ENCODE measurements at places on chromosomes 16 and 17. TPM values are rescaled to one million over a fixed set of nuclear protein-coding genes. Genes with fewer than 3 reads are reported as not detected.
A peak's percentile ranks its signal among the peaks of the same experiment; 100 is the strongest.

DNA sequence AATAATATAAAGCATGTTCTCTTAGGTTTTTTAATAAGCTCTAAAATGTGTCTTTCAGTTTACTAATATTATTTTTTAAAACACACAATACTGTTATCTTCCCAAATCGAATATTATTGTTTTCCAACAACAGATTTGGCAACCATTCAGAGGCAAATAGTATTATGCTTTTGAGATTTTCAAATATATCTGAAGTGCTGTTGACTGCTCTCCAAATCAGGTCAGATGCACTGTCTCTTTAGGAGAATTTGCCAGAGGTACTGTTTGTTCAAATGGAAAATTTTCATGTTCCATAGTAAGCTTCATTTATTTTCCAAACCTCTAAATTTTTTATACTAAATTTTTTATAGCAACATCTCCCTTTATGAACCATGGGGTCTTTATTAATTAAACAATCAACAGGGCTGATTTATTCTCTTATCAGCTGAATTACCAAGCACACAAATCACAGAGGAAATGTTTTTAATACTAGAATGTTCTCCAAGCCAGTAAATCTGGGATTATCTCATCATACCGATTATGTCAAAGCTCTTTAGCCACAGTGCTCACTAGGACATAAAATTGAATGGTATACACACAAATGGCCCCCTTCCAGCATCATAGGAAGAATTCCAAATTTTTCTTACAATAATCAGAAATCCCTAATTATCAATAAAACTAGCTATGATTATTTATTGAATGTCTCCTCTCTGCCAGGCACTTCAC lies 108.8 kb upstream of the HLF start:
- DNase-seq = no peak

The GPR179 gene
- not detected for total RNA-seq

DNA sequence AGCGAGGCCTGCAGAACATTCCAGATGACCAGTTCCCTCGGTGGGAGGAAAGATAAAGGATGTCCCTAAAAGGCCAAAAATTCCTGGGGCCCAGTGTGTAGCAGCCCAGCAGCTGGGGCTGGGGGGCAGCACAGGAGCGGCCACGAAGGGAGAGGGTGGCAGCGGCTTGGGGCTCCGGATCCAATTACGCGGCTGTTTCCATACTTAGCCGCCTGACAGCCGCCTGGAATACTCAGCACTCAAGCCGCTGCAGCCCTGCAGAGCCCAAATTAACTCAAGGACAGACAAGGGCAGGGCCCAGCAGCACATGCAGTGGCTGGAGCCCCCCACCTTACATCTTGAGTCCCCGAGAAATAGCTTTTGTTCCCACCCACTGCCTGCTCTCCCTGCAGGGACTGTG lies 1.3 kb downstream of the SRL start:
- no peak for DNase-seq

The SLC38A7 gene
- total RNA-seq = 9.5 TPM

The RNF112 gene
- not detected for total RNA-seq

GRCh38 chr16:79452671-79453070 lies 147.9 kb downstream of the MAF start:
- DNase-seq = no peak

The CLEC3A gene
- total RNA-seq = not detected

GRCh38 chr17:72417627-72418026 lies 296.8 kb downstream of the SOX9 start:
- DNase-seq = no peak

The OR4D1 gene
- total RNA-seq = not detected

GRCh38 chr17:41738077-41738800 lies 3.8 kb upstream of the HAP1 start:
- DNase-seq = no peak

DNA sequence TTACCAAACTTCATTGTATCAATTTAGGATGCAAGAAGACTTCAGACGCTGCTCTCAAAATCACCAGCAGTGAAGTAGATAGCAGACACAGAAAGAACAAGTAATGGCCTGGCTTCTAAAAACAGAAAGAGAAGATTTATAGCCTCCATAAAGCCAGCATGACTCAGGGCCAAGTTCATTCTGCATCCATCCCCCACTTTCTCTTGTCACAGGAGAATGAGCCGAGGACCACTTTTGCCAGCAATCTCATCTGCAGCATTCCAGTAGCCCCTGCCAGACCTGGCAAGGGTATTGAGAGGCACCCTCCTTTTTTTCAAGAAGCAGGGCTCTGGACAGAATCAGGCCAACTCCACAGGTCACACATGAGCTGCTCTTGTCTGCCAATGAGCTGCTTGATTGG lies 355.4 kb upstream of the SOX9 start:
- DNase-seq = no peak

DNA sequence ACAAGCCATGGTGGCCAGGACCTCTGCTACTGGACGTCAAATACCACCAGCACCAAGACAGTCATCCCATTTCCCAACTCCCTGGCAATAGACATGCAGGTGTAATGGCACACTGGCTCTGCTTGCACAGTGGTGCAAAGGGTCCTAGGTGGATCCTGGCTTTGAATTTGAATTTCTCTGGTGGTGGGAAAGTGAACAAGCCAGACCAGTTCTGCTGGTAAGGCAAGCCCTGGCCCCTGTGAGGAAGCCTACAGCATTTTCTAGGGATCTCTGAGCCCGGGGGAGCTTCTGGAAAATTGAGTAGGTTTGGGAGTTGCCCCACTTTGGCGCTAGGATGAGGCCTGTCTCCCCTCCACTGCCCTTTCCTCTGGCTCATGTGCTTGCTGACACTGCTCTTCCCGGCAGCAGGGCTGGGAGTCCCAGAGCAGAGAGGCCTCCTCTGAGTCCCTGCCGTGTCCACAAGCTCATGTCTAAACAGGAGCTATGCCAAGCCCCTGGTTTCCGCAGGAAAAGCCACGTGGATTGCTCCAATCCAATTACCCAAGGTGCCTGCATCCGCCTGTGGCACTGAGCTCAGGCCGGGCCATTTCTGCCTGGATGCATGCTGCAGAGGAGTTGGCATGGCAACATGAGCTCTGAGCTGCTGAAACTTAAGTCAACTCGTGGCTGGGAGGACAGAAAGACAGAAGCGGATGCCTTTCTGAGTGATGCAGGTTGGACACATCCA lies 67.0 kb downstream of the PRMT7 start:
- DNase-seq = no peak

GRCh38 chr17:8728971-8729370 lies 15.7 kb downstream of the CCDC42 start:
- no peak for DNase-seq

DNA sequence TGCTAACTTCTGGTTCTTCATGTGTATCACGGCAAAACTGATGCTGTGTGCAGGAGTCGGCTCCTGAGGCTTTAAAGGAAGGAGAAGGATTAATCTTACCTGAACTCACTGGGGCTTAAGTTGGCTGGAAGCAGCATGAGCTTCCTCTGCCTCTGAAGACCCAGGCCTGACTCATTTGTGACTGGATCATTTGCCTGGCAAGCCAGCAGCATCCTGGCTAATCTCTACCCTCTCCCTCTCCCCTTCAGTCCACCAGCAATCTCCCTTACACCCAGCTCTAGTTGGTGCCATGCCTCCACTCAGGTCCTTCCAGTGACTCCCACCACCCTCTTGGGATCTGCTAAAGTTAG lies 150.3 kb downstream of the IRX3 start:
- no peak for DNase-seq

DNA sequence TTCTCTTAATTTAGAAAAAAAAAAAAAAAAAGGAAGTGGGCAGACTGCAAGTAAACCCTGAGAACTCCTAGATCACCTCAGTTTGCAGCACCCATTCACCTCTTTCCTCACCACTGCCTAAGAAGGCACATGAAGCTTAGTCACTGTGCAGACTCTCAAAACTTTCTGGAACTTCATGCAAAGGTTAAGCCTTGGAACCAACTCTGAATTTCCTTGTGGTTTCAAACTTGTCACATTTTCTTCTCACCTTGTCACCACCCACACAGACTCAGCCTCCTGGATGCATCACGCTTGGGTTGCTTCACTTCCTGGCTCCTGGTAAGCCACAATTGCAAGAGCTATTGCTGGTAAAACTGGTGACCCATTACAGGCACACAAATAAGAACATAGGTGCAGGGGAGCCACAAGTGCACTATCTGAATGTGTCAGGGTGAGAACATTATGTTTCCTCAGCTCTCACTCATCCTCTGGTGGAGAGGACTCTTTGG lies 15.0 kb upstream of the CPD start:
- DNase-seq = peak; percentile 100

- no peak for DNase-seq
Measured at GRCh38 chr16:31093132-31093703, 1.4 kb downstream of the VKORC1 start.

DNA sequence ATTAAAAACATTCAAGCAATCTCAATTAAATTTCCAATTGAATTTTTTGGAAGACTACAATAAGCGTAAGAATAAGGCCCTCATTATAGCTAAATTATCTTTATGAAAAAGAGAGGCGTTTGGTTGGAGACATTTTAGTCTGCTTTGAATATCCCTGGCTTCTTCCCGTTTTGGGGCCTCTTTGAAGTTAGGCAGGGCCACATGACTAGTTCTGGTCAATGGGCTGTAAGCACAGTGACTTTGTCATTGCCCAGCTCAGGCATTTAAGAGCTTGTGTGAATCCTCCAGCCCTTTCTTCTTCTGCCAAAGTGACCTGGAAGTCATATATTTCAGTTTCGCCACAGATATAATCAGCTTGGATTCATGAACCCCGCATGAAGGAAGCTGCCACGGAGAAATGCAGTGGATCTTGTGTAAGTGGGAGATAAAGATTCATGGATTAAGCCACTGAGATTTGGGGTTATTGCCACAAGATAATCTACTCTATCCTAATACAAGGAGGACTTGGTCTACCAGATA lies 21.7 kb upstream of the UBTF start:
- DNase-seq = no peak

DNA sequence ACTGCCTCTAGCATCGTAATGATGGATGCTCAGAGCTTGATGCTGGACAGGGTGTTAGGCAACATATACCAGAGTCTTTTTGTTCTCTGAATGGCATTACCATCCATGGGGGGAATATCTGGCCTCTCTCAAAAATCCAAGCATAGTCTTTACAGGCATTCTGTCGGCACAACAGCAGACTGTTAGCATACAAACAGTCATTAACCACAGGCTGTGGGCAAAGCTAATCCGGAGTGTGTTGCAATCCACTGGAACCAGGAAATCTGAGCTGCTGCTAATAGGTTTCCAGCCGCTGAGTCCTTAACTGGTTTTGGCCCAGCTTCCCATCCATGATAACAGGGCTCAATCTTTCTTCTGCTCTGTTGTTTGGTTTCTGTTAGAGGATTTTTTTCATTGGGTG lies 371.9 kb downstream of the HS3ST3B1 start:
- DNase-seq = no peak

GRCh38 chr17:80842456-80843013 lies 149.1 kb upstream of the CHMP6 start:
- no peak for DNase-seq

The TNS4 gene
- total RNA-seq = not detected

The MAP2K6 gene
- total RNA-seq = 1.8 TPM

GRCh38 chr17:74782571-74782970 lies 6.4 kb upstream of the NAT9 start:
- no peak for DNase-seq

The EXOSC6 gene
- total RNA-seq = 28.9 TPM

DNA sequence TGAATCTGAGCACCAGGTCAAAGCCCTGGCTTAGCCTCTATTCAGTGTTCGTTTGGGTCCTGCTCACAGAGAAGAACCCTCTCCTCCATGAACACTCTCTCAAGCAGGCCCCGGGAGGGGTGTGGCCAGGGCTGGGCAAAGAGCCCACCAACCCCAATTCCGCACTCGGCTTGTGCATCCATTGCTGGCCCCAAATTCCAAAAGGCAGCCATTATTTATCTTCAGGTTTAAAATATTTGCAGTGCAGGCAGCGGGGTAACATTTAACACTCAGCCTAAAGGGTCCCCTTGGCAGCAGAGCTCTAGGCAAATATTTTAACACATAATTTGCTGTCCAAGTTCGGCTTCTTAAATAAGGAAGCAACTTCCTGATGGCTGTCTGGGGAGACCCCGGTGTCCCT lies 115.7 kb downstream of the ZNF423 start:
- no peak for DNase-seq

DNA sequence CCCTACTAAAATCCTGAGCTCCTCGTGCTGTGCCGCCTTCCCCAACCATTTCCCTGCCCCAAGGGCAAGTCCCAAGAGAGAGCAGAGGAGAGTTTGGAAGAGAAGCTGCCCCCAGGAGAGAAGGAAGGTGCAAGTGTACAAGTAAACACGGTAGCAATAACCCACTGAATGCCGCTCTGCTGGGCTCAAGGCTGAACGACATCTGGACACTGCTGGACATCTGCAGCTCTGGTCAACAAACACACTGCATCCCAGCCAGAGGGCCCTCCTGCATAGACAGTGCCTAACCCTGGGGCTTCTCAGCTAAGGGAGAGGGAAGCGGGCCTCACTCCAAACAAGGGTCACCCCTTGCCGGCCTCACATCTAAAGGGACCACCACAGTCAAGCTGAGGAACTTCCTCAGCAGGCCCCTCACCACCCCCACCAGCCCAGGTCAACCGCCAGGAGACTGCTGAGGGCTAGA lies 12.7 kb downstream of the JUP start:
- DNase-seq = no peak

- no peak for DNase-seq
Measured at GRCh38 chr17:64040206-64040605, 19.8 kb upstream of the ICAM2 start.

GRCh38 chr16:68790944-68791343 lies 52.4 kb upstream of the TANGO6 start:
- DNase-seq = no peak

The PRR15L gene
- total RNA-seq = 3.5 TPM

GRCh38 chr16:12649356-12649755 lies 154.3 kb downstream of the CPPED1 start:
- no peak for DNase-seq

The CD300H gene
- not detected for total RNA-seq

- no peak for DNase-seq
Measured at GRCh38 chr17:42009170-42009569, 8.1 kb downstream of the DNAJC7 start.

GRCh38 chr17:77492446-77493237 lies 351.9 kb downstream of the SEC14L1 start:
- no peak for DNase-seq

The USP10 gene
- total RNA-seq = 85.8 TPM

GRCh38 chr17:73257516-73257915 lies 4.2 kb downstream of the CPSF4L start:
- DNase-seq = no peak

DNA sequence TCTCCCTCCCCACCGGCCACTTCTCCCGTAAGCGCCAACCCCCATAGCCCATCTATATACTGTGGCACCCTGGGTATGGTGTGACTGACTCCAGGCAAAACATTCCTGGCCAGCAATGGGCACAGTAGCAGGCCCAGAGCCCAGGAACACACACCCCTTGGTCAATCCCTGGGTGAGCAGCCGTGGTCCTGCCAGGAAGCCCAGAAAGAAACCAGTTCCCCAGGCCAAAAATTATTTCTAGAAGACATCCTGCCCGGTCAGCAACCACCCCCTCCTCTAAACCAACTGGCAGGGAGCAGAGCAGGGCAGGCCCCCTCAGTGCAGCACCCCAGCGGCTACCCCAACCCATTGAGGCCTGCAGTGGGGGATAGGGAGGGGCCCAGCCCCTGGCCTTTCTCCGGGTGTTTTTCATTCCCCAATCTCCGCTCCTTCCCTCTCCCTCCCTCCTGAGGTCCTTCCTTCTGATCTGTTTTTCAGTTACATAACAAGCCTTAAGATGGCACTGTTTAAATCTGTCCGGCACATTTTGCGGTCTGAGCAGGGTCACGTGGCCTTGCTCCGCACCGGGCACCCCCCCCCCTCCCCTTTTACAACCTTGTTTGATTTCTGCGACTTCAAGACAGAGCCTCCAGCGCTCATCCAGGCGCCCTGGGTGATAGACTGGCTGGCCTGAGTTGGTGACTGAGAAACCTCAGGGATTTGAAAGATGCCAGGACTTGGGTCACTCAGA lies 2.0 kb downstream of the NPTX1 start:
- DNase-seq = no peak

The HSBP1 gene
- total RNA-seq = 119 TPM

Data from epithelial cell of proximal tubule (primary cell).